ENCODE measurements at places on chromosomes 12 and 14.

- DNase-seq: no peak
Measured at GRCh38 chr12:49748306-49748705, 6.9 kb downstream of the TMBIM6 start.

- DNase-seq: no peak
Measured at GRCh38 chr12:68175557-68176061, 16.1 kb upstream of the IFNG start.

- peak; percentile 4 for DNase-seq
Measured at GRCh38 chr12:2387103-2387834, 334.5 kb downstream of the CACNA1C start.

GRCh38 chr14:72849222-72849621, 44.7 kb downstream of the DPF3 start:
- DNase-seq: no peak

DNA sequence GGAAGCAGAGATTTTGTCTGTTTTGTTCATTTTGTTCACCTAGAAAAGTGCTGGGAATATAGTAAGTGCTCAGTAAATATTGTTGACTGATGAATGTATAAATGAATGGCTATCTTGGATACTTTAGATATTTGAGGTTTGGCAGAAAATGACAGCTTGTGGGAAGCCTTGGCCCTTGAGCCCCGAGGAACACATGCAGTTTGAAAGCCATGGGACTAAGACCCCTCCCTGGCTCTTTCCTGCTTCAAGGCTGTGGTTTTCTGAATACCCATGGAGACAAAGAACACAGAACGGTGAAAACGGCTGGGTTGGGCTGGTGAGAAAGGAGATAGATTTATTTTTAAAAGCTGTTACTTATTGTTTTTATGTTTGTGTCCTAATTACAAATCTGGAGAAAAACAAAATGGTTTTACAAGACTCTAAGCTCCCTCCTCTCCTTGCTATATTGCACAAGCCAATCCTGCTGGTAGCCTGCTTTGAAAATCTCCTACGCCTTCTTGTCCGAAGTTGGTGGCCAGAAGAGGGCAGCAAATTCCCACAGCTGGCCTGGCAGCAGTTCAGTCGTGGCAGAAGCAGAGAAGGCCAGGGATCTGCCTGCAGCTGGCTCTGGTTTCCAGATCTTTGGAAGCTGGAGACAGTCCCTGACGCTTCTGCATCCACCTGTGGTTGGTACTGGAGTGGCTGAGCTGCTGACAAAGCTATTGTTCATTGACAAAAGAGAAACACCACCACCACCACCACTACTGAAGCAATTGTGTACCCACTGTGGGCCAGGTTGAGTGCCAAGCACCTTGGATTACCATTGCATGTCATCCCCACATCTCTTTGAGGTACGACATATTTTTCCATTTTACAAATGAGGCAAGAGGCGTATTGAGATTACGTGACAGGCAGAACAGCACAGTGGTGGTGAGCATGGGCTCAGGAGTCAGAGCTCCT, 5.2 kb upstream of the KRT85 start:
- peak; percentile 93 for DNase-seq
